ENCODE measurements at places on chromosomes 1 and 21.

- DNase-seq, result no peak
Observed at GRCh38 chr1:34843392-34844251, 15.9 kb downstream of the SMIM12 start.

GRCh38 chr1:156493154-156493631 lies 7.4 kb downstream of the MEF2D start:
- peak; percentile 44 for DNase-seq

DNA sequence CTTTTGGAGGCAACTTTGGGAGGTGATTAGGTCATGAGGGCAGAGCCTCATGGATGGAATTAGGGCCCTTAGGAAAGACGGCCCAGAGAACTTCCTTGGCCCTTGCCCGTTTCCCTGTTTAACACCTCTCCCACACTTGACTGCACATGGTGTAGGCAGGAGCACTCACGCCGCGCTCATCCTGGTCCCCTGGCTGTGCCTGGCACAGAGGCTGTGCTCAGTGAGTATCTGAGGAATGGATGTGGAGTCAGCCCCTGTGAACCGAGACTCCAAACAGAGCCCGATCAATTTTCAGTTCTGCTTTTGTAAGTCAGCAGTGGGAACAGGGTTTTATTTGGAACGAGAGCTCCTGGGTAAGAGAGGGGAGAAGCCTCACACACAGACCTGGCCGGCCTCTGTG lies 29.8 kb upstream of the ETV3 start:
- no peak for DNase-seq

- DNase-seq, result no peak
Observed at GRCh38 chr1:197917805-197918651, 856 bp downstream of the LHX9 start.

GRCh38 chr1:3207217-3207848 lies 138.3 kb downstream of the PRDM16 start:
- DNase-seq, result no peak

DNA sequence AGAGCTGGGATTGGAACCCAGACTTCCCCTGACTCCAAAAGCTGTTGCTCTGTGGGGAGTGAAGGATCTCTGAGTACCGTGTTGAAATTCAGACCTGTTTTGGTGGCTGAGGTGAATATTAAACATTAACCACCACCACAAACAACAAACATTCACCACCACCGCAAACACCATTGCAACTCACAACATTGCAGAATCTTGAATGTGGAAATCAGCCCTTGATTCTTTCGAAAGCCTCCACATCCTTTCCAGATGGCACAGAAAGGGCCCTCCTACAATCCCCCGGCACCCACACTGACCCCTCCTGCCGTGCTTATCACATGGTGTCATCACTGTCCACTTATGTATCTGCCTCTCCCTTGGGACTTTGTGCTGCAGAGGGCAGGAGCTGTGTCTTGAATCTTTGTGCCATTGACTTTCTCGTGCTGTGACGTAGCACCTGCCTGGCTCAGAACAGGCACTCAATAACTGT lies 1.4 kb downstream of the CDA start:
- no peak for DNase-seq

GRCh38 chr1:4636644-4637380 lies 17.6 kb upstream of the AJAP1 start:
- DNase-seq, result no peak

DNA sequence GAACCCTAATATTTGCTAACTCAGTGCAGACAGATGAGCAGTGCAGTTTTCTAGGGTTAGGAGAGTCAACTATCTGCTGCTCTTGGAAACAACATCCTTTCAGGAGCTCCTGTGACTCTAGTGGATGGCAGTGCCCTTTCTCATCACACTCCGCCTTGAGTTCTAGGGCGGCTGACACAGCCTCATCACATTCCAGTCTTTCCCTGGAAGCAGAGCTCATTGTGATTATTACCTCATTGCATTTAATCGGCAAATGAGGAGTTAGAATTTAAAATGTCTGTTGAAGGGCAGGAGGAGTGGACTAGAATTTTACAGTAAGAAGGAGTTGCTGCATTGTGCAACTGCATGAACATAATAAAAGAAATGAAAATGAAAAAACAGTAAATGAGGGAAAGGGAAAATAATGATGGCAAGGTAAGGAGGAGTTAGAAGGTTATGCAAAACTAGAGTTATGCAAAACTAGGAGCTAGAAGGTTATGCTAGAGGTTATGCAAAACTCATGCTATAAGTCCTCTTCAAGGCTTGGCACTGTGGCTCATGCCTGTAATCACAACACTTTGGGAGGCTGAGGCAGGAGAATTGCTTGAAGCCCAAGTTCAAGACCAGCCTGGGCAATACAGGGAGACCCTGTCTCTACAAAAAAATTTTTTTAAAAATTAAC lies 6.9 kb upstream of the PTGFRN start:
- DNase-seq, result no peak

GRCh38 chr21:31667639-31668038 lies 8.1 kb downstream of the SOD1 start:
- DNase-seq, result no peak

DNA sequence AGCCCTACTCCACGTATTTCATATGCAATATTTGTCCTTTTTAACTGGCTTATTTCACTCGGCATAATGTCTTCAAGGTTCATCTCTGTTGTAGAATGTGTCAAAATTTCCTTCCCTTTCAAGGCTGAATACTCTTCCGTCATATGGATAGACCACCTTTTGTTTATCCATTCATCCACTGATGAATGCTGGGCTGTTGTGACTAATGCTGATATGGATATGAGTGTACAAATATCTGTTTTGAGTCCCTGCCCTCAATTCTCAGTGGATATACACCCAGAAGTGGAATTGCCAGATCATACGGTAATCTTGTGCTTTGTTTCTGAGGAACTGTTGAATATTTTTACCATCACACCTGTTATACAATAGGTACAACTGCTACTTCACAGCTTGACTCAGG lies 155.2 kb upstream of the IRF2BP2 start:
- no peak for DNase-seq

GRCh38 chr21:44871576-44872269 lies 1.8 kb downstream of the PTTG1IP start:
- DNase-seq, result no peak

GRCh38 chr1:157523774-157524493 lies 28.4 kb downstream of the FCRL5 start:
- no peak for DNase-seq

DNA sequence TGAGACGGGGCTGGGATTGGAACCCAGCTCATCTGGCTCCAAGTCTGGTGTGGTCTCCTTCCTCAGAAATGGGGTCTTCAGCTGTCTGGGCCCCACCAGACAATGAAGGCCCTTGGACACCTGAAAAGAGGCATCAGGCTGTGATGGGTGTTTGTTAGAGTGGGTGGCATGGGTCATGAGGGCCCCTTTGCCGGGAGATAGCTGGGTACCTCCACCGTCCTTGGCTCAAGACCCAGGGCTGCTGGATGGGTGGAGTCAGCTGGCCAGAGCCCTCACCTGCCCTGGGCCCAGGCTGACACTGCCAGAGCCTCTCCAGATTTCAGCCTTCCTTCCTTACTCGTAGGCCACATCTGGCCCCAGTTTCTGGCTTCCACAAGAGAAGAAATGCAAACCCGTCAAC lies 13.4 kb upstream of the TTC22 start:
- DNase-seq, result no peak

DNA sequence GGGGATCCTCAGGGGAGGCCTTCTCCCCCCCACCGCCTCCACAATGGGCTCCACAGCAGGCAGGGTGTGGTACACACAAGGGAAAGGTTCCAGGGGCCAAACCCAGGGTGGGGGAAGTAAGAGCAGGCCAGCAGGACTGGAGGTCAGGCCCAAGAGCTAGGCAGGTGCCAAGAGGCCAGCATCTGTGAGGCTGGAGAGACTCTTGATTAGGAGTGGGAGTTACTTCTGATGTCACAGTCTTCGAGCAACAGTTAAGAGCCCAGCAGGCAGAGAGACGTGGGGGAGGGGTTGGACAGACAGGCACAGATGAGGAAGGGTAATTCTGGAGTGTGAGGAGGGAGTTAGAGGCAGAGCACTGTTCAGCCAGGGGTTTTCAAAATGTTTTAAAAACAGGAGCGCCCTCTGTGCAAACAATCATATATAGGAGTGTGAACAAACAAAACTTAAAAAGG lies 55.8 kb downstream of the SLC9A1 start:
- DNase-seq, result no peak

- DNase-seq, result no peak
Observed at GRCh38 chr21:33856893-33857527, 58.6 kb downstream of the ATP5PO start.

- DNase-seq, result no peak
Observed at GRCh38 chr1:7617826-7618225, 153.3 kb upstream of the VAMP3 start.

- DNase-seq, result no peak
Observed at GRCh38 chr1:193310564-193310963, 124.2 kb upstream of the B3GALT2 start.

- DNase-seq, result no peak
Observed at GRCh38 chr1:92619466-92620189, 132.9 kb upstream of the GFI1 start.

DNA sequence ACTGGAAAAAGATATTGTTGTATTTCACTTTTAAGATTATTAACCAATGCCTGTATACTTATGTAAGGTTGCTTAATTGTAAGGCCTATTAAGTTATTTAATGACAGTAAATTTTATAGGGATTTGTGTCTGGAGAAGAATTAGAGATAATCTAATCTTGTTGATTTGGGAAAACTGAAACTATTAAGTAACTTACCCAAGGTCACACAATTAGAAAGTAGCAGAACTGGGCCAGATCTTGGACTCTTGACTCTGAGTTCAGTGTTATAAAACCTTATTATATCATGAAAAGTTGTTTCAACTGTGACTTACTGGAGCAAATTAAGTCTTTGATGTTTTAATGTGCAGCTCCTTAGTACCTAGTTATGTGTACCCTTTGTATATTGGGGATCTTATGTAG lies 38.5 kb downstream of the CAMTA1 start:
- no peak for DNase-seq

- no peak for DNase-seq
Observed at GRCh38 chr1:106038260-106038659, 1018.2 kb upstream of the PRMT6 start.

GRCh38 chr1:177945943-177946650 lies 23.8 kb downstream of the SEC16B start:
- no peak for DNase-seq
